ENCODE measurements at places on chromosomes 4 and X. TPM values are rescaled to one million over a fixed set of nuclear protein-coding genes. Genes with fewer than 3 reads are reported as not detected.

VCX gene
- not detected for total RNA-seq

MFSD8 gene
- 27.1 TPM for total RNA-seq

F8 gene
- total RNA-seq: 16.5 TPM

MAGEA8 gene
- total RNA-seq: not detected

MAGEA1 gene
- total RNA-seq: not detected

SSX7 gene
- total RNA-seq: not detected

H2BW2 gene
- not detected for total RNA-seq

TEX11 gene
- total RNA-seq: under 0.01 TPM

XAGE5 gene
- total RNA-seq: not detected

CYBB gene
- total RNA-seq: not detected

PPA2 gene
- total RNA-seq: 75.7 TPM

LANCL3 gene
- 0.78 TPM for total RNA-seq

GPC4 gene
- 0.76 TPM for total RNA-seq

COX7B2 gene
- not detected for total RNA-seq

RHOH gene
- total RNA-seq: not detected

ENOX2 gene
- total RNA-seq: 13.5 TPM

FGFR3 gene
- total RNA-seq: 1.4 TPM

CXXC4 gene
- not detected for total RNA-seq

DCX gene
- not detected for total RNA-seq

RAB39B gene
- 0.86 TPM for total RNA-seq

WDR1 gene
- total RNA-seq: 218 TPM

PNMA6F gene
- total RNA-seq: not detected

SPANXB1 gene
- total RNA-seq: not detected

SYN1 gene
- 0.11 TPM for total RNA-seq

Data from articular chondrocyte of knee joint (primary cell).